Activated CD8-positive, alpha-beta memory T cell treated with anti-CD3 and anti-CD28 coated beads for 48 hours (primary cell): ENCODE measurements at places on chromosomes 12 and 14.
A peak's percentile ranks its signal among the peaks of the same experiment; 100 is the strongest.

DNA sequence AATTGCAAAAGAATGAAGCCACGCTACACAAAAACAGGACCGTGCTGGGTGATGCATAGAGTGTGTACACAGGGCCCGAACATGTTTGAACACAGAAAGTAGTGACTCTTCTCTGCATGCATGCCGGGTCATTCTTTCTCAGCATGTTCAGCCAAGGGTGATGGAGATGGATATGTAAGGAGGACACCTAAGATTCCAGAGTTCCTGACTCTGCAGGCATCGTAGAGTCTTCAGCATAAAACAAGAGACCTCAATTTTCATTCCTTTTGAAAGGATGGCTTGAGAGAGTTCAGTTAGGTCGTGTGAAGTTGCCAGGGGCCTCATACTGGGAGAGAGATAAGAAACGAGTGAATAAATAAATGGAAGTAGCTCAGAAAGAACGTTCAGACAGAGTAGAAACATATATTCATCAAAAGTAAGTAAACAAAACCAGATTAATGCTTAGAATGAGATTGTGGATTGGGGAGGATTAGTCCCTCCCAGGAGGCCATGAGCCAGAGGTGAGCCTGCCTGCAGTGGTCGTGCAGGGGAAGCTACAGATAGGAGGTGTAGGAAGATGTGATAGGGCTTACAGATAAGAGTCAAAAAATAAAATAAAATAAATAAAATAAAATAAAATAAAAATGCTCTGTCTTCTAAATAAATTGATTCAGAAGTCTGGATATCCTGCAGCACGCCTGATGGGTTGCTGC, 27.6 kb upstream of the SEL1L start:
- DNase-seq: no peak

- DNase-seq: no peak
Observed at GRCh38 chr14:104293231-104293841, 154.9 kb downstream of the KIF26A start.

DNA sequence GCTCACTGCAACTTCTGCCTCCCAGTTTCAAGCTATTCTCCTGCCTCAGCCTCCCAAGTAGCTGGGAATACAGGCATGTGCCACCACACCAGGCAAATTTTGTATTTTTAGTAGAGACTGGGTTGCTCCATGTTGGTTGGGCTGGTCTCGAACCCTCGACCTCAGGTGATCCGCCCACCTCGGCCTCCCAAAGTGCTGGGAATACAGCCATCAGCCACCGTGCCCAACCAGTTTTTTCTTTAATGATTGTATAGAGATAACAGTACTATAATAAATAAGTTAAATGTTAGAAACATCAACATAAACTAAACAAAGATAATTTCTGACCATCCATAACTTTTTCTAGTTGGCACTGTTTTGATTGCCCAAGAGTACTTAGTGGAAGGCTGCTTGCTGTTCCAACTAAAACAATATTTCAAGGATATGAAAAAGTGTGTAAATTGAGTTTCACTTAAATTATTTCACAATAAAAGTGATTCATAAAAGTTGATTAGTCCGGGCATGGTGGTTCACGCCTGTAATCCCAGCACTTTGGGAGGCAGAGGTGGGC, 5.6 kb downstream of the GON7 start:
- no peak for DNase-seq

- no peak for DNase-seq
Observed at GRCh38 chr12:63849106-63849620, 4.7 kb downstream of the SRGAP1 start.

GRCh38 chr14:95520346-95520745, 3.9 kb upstream of the SYNE3 start:
- no peak for DNase-seq

- no peak for DNase-seq
Observed at GRCh38 chr14:64673748-64674147, 30.5 kb upstream of the PLEKHG3 start.

DNA sequence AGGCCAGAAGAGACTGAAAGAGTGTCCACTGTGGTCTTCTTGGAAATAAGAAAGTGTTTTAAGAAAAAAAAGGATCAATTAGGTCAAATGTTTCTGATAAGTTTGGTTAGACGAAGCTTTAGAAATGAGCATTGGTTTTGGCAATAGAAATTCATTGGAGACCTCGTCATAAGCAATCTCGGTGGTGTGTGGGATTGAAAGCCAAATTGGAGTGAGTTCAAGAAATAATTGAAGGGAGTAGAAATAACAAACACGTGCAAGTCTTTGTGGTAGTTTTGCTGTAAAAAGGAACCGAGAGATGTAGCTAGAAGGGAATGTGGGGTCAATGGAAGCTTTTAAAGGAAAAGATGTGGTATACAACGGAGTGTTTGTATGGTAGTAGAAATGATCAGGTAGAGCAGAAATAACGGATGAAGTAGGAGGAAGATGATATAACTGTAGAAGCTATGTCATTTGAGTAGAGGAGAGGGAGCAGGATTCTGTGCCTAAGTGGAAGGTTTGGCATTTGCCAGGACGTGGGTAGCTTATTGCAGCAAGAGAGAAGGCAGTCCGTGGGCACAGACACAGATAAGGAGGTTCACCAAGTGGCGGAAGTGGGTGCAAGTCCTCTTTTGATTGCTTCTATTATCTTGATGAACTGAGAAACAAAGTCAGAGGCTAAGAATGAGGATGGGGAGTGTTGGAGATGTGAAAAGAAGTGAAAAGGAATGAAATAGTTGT, 146.2 kb downstream of the DACT1 start:
- no peak for DNase-seq

DNA sequence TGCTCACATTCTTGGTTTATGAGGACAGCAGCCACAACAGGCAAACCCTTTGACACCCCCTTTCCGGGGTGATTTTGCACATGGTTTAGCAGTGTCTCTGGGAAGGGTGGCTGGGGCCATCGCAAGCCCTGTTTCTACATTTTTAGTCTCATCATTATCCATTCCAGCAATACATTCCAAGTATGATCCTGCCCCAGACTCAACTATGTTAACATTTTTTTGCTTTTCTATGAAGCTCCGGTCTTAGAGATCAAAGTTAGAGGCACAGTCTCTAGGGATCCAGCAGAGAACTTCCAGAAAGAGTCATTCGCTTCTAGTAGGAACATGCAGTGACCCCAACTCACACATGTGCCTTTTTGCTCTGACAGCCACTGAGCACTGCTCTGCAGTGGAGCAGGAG, 130.9 kb downstream of the TBX5 start:
- DNase-seq: no peak

DNA sequence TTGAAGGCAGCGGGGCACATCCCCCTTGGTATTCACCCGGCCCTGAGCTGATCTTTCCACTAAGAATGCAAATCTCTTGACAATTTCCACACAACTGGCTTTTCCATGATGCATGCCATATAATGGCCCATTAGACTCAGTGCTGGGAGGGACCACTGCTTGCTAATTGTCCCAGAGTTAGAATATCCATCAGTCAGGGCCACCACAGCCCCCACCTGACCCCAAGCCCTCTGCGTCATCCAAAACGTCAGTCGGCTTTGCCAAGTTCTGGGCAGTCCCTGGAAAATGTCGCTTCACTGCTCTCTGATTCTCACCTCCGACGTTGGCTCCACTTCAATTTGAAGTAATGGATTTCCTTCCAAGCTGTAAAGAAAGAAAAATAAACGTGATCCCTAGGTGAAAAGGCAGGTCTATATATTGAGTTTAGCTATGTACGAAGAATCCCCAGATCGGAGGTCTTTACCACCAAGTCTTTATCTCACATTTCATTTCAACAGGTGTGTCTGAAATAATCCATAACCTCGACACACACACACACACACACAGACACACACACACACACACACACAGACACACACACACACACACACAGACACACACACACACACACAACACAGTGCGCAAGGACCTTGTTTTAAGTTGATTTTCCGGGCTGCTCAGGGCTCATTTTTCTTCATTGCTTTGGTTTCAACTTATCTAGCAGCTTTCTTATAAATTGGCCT, 165.5 kb upstream of the NOS1 start:
- no peak for DNase-seq

DNA sequence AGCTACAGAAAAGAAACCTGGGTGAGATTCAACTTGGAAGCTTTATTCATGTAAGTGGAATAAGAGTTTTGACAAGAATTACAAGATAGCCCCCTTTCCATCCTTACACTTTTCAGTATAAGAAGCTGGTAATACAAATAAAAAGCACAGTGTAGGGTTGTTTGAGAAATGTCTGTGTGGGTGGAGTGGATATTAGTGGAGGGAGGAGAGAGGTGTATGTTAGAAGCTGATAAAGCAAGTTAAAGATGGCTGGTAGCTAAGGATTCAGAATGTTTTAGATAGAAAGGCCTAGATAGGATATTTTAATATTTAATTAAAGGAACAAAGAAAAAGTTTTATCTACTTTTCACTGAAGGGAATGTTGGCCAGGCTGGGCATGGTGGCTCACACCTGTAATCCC, 12.5 kb downstream of the CFAP54 start:
- DNase-seq: no peak

GRCh38 chr14:101503431-101504095, 57.7 kb upstream of the DIO3 start:
- DNase-seq: no peak

DNA sequence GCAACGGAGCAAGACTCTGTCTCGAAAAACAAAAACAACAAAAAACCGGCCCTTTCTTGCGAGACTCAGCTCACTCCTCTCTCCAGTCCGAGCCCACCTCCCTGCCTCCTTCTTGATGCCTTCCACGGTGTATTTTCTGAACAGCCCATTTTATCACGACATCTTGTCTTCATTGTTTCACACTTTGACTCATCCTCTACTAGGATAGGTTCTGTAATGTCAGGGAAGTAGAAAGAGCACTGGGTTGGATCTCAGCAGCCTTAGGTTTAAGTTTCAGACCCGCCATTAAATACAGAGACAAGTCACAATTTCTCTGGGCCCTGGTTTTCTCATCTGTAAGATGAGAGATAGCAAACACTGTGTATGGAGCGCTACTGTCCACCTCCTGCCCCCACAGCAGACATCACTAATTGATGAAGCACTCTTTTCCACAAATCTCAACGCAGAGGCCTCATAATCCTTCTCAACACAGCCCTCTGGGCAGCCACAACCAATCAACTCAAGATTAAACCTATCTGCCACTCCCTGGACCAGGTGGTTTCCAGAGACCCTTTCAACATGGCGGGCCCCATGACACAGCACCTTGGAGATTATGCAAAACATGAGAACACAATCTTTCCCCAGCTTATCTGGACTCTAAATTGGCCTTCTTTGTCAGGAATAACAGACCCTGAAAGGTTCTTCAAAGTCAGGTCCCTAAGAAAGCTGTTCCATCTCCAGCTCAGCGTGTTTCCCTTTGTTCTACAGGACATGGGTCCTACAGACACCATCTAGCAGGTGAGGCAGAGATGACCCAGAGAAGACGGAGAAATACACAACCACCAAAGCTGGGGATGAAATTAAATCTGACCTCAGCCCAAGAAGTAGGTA, 35.6 kb downstream of the CCDC88C start:
- DNase-seq: no peak

DNA sequence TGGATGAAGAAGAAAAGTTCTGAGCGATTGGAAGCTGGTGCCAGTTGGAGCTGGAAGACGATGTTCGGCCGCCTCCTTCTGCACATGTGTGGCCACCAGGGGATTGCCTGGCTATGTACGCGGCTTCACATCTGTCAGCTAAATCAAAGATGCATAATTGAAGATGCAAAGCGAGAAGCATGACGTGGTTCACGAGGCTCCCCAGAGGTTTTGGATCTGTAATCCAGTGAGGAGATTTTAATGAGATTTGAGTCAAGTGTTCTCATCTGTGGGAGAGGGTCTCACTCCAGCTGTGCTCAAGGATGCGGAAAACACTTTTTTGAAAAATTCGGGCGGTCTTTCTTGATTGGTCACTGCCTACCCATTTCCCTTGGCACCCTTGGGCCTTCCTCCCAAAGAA, 94.6 kb downstream of the PAX9 start:
- DNase-seq: no peak

DNA sequence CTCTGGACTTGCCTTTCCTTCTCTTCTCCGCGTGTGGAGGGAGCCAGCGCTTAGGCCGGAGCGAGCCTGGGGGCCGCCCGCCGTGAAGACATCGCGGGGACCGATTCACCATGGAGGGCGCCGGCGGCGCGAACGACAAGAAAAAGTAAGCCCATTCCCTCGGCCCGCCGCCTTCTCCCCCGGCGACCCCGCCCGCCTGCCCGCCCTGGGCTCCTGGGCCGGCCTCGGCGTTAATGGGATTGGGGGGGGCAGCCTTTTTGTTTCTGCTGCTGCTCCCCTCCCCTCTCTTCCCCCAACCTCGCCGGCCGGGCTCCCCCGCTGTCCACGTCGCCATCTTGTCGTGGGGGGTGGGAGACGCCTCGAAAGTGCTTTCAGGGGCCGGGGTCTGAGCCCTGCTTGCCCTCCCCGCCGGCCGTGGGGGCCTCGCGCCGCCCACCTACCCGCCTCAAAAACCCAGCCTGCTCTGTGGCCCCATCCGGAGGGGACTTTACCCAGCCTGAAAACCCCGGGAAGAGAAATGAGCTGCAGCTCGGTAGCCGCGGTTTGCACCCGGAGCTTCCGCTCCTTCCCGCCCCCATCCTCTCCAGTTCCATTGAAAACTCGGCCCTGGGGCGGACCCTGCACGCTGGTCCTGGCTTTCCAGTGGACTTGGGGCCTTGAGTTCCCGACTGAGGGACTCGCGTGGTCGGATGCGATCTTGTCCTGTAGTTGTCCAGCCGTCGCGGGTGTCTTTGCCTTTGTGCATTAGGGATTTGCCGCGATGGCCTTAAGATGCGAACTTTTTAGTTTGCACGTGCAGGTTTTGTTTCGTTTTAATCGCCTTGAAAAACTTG, 598 bp downstream of the HIF1A start:
- peak; percentile 45 for DNase-seq

GRCh38 chr12:94240171-94240570, 91.8 kb downstream of the PLXNC1 start:
- DNase-seq: no peak

DNA sequence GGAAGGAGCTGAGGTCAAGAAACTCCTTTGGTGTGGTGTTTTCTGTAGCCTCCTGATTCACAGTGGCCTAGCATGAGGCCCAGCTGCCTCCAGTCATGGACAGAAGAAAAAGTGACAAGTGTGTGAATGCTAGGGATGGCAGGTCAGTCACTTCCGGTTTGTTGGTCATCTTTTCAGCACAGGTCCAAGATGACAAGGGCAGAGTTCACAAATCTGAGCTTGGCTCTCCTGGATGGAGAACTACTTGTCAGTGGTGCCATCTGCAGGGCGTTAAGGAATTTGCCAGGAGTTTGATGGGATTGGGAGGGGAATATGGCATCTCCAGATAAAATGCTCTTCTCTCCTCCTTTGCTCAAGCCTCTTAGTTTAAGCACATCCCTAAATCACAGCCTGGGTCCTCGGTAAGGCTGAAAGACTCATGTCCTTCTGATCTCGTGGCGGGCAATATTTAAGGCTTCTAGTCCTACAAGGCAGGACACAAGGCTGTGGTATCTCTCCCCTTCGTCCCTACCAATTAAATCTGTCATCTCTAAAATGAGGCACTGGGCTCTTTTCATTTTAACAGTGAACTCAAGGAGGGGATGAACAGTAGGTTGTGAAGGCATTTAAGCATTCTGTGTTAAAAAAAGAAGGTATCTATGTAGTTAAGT, 10.0 kb downstream of the TUBA1B start:
- DNase-seq: no peak

DNA sequence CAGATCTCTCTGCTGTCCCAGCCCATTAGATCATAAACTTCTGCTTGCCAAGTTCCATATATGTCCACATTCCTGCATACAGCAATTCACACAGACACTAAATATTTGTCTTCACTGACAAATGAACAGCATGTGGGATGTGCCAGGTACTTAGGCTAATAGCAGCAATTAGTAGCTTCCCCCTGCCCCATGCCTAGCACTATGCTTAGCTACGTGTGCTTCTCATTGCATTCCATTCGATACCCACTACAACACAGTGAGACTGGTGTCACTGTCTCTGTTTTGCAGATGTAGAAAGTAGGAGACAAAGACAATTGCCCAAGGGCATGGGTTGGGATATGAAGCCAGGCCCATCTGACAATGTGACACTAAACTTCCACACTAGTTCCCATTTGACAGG, 308.4 kb downstream of the BCL11B start:
- DNase-seq: no peak
